ENCODE measurements at places on chromosomes 5 and 9.

- DNase-seq: no peak
Observed at GRCh38 chr5:146867996-146868708, 10.4 kb downstream of the PPP2R2B start.

DNA sequence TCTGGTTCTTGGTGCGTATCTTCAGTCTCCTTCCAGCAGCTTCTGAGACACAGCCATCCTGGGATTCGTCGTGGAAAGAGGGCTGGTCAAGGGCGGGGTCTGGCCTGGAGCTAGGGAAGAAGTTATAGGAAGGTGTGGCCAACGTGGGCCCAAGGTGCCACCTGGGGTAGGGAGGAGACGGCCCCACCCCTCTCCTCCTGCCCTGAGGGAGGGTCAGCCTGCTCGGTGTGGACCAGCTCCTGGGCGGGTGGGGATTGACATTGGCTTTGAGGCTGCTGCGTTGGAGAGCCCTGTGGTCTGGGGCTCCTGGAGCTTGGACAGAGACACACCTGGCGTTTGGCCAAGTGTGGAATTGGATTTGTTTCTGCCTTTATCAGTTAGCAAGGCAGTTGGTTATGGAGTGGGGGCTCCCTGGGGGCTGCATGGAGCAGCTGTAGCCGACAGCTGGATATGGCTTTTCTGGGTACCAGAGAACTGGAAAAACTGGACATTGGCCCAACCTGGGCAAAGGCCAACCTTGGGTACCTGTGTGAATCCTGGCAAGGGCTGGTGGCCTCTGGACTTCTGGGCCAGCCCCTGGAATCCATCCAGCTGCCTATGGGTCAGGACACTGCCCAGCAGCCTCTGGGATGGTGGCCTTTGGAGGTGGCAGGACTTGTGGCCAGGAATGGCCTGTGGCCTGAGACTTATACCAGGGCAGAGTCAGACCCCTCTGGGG lies 75.7 kb upstream of the PPP1R26 start:
- DNase-seq: no peak

- DNase-seq: no peak
Observed at GRCh38 chr5:180090769-180091546, 19.4 kb upstream of the RNF130 start.

- DNase-seq: no peak
Observed at GRCh38 chr5:13993926-13994325, 49.4 kb upstream of the DNAH5 start.

DNA sequence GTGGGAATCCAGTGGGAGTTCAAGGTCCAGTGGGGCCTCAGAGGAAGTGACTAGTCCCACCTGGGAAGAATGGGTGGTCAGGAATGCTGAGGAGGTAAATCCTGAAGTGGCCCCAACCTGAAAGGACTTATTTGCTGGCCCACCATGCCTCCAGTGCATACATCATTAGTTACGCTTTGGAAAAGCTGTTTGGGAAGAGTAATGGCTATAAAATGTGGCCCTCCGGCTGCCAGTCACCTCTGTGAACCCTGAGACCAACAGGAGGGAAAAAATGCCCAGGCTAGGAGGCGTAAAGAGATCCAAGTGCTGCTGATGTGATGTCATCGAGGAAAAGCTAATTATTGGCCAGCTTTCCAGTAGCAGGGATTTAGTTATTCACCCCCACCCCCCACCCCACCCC lies 2.7 kb upstream of the SLC26A2 start:
- no peak for DNase-seq

DNA sequence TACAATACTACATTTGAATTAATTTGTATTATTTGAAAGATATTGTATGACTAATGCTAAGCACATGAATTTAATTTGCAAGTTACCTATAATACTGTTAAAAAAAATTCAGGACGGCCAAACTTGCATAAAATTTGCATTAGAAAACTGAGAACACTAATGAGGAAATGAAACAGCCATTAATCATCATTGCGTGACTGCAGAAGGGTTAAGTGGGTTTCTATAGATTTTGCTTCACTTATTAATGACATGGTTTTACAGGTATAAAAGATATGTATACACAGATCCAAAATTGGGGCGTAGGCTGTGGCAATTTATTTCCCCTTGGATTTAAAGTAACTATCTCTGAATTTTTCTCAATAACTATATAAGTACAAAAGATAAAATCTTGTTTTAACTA lies 882.6 kb downstream of the PTPRD start:
- DNase-seq: no peak

DNA sequence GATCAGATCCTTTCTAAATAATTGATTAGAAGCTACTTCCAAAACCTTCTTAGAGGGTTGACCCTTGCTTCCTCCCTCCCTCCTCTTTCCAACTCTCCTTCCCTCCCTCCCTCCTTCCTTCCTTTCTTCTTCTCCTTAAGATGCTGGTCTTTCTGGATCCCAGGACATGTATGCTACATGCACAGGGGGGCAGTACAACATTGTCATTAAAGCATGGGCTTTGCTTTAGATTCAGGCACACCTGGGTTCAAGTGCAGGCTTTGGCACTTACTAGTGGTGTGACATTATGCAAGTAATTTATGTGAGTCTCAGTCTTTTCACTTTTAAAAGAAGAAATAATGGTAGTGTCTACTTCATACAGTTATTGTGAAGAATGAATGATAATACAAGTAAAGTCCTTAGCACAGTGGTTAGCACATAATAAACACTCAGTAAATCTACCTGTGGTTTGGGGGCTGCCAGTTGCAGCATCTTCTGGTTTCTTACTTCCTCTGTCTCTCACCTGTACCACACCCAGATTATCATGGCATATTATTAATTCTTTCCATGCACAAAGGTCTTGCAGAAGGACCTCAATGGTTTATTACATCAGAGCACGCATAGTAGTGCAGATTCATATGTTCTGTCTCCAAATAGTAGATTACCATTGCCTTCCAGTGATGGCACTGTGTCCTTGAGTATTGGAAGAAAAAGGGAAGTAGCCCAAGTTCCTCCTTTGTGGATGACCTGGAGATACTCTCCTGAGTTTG lies 154.1 kb downstream of the ARHGAP26 start:
- DNase-seq: no peak

DNA sequence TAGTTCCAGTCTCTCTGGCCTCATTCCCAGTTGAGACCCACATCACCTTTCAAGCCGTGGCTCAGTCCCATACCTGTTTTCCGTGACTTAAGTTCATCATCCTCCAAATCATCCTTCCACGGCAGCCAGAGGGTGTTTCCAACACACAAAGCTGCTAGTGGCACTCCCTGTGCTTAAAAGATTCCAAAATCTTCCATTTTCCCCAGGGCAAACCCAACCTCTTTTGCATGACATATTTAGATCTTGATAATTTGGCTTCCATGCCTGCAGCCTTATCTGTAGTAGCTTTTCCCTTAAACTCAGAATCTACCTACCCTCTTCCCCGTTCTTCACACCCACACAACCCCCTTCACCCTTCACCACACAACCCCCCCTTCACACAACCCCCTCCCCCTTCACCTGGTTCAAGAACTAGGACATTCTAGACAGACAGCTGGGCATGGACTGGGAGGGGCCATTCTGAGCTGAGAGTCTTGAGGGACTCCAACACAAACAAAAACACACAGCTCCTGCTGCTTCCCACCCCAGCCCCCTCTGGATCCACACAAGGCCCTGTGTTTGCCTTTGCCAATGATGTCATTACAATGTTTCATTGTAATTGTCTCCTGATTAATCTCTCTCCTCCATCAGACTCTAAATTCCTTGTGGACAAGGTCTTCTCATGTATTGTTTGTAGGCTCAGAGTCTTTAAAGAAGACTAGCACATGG lies 268.2 kb downstream of the SH3GL2 start:
- DNase-seq: no peak

DNA sequence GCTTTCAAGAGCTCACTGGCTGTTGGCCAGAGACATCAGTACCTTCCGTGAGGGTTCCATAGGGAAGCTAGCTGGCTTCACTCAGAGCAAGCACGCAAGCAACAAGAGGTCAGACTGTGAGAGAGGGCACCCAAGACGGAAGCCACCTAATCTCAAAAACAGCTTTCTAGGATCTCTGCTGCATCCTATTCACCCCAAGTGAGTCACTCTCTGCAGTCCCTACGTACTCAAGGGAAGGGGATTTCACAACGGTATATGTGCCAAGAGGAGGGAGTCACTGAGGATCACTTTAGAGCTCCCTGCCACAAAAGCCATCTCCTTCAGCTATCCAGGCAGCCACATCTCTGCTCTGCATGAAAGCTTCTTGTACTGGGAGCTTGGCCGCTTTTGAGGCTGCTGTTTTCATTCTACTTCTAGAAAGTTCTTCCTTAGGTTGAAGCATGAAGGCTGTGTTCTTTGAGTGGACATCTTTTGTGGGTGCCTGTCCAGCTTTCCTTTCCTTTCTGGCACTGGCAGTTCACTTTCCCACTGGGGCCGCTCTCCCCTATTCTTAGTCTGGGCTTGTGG lies 249.5 kb downstream of the MAN2A1 start:
- no peak for DNase-seq

DNA sequence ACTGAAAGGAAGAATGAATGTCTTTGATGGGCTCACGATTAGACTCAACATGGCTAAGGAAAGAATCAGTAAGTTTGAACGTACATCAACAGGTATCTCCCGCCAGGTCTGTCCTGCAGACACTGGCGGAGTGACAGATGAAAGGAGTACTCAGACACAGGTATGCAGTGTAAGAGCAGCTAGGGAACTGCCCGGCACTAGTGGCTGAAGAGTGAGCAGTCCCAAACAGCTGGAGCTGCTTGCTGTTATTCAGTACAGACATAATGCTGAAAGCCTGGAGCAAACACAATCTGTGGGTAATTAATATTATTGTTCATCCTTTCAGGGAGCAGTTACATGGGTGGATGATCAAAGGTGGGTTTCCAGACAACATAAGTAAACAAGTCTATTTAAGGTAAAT lies 835.5 kb downstream of the TLE4 start:
- DNase-seq: no peak

Measured in GM12864 (cell line).